ENCODE measurements at places on chromosomes 5 and 9. TPM values are rescaled to one million over a fixed set of nuclear protein-coding genes. Genes with fewer than 3 reads are reported as not detected.

LOX gene
- 6.8 TPM for total RNA-seq

DNA sequence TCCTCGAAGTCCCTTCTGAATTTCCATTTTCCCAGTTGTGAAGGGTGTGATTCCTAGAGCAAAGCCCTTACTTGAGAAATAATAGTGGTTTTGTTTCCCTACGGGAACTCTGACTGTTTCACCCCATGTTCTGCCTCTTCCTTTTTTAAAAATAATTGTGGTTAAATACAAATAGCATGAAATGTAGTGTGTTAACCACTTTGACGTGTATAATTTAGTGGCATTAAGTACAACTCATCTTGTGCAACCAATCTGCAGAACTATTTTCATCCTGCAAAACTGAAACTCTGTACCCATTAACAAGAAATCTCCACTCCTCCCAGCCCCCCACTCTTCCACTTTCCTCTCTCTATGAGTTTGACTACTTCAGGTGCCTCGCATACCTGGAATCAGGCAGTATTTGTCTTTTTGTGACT, 35.6 kb upstream of the HAND1 start:
- no peak for DNase-seq

DNA sequence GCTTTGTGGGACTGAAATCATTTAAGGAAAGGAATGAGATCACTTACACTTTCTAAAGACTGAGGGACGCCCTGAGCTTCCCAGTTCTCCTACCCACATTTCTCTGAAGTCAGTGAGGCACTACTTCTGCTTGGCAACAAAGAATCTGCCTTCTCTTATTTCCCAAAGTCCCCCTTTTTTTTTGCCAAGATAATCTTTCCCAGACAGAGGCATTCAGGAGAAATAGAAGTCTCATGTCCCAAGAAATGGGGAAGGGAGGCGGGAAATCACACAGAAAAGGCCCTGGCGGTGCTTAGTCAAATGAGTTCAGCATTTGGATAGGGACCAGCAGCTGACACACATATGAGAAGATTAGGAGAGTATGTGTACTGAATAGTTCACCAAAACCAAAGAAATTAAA, 159.7 kb downstream of the MUSK start:
- DNase-seq, result no peak

DNA sequence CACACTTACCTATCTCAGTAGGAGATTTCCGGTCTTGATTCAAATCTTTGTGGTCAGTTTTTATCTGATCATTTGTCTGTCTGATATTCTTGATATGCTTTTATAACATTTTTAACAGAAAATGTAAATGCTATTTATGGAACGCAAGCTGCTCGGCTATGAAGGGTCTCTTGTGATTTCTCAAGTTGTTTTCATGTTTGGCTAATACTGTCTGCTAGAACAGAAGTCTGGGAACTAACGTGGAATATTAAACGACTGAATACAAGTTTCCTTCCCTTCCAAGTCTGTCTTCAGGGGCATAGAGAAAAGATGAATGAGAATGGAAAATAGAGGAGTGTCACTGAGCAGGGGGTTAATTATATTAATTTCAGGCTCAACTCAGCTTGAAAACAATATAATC, 27.6 kb downstream of the SNCAIP start:
- no peak for DNase-seq

DNA sequence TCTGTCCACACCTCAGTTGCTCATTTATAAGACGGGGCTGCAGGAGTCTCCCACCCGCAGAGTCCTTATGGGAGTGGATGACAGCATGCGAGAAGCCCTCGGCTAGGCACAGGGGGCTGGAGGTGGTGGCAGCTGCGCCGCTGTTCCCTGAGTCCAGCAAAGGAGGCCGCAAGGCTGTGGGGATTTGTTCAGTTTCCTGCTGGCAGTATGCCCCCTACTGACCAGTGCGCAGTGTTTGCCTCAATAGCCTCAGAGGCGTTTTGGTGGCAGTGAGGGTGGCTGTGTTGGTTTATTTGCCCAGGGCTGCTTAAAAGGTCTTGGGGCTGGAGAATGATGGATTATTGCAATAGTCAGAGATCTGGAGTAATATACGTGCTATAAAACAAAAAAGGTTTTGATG, 176.3 kb upstream of the OTULINL start:
- DNase-seq, result no peak

DNA sequence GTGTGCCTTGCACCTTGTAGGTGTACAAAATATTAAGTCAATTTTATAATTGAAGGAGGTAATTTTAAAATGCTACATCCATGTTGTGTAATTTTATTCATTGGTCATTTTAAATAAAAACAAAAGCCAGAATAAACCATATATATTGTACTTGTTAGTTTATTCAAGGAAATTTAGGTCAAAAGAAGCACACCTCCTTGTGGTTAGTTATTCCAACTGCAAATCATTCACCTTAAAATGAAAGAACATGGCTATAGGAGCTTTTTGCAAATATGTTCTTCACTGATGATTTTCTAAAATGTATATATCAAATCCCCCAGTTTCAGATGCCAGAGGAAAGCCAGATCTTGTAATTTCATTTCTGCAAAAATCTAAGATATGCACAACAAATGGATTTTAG, 5.4 kb upstream of the MOCS2 start:
- no peak for DNase-seq

Data from cardiac septum (tissue), 1 donor.